ENCODE measurements at places on chromosomes 13 and 19.

DNA sequence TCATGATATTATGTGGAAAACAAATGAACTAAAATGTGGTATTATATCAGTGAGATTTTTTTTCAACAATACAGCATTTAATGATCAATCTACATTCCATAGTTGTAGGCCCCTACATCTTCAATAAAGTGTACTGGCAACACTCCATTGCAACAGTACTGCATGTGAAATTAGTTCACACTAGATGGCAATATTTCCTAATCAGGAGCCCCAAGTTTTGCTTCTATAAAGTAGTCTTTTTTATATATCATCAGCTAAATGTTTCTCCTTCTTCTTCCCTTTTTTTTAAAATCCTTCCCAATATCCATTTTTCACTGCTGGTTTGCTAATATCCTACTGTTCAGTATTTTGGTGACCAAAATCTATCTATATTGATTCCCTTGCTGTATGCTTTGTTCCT lies 528.3 kb upstream of the ATXN8OS start:
- no peak for DNase-seq

GRCh38 chr13:99347911-99348451 lies 40.8 kb upstream of the GPR183 start:
- no peak for DNase-seq

GRCh38 chr19:33878030-33878544 lies 81.4 kb downstream of the KCTD15 start:
- DNase-seq: no peak

DNA sequence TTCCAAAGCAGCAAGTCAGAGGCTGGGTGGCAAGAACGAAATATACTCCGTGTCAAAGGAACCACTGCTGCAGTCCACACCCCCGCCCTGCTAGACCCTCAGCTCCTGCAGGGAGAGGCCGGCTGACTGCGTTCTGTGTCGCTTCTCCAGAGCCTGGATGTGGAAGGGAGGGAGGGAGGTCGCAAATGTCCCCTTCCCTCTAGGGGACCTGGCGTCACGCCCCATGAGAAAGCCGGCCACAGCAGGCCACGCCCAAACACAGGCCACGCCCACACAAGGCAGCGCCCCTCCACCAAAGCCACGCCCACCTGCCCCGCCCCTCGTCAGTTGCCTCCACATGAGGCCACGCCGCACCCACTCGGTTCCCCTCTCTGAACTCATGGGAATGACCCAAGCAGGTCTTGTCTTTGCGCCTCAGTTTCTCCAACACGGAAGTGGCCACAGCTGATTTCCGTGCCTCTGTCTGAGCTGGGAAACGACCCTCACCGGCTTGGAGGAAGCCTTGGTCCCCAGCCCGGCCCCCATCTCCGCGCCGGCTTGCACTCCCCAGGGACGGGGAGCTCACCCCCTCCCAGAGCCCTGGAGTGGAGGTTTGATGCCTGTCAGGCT lies 38.4 kb upstream of the TCF3 start:
- no peak for DNase-seq

DNA sequence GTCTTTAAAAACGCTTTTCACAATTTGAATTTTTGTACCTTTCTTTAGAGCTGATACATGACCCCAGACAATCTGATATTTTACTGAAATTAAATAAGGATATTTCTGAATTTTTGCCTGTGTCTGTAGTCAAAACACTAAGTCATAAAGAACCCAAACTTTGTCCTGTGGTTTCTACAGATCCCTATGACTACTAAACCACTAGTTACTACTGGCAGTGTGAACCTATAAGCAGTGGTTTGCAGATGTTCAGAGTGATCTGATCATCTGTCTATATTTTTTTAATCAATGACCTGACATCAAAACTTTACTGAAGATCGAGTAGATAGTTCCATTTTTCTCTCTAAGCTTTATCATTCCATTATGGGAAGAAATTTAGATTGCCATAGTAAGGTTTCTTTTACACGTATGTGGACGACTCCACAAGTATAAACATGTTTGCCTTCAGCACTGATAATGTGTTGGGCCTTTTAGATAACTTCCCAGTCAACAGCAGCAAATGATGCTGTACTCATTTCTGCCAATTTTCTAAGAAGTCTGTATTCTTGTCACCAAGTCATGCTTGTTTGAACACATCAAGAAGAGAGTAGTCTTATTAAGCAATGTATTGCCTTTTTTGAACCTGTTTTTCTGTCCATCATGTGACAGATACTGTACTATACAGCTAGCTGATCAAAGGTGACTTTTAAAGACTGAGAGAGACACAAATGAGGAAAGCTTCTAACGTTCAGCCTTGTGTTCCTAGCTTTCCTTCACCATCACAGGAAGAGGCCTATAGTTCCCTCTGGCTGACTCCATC lies 21.8 kb downstream of the POLR1D start:
- DNase-seq: no peak

DNA sequence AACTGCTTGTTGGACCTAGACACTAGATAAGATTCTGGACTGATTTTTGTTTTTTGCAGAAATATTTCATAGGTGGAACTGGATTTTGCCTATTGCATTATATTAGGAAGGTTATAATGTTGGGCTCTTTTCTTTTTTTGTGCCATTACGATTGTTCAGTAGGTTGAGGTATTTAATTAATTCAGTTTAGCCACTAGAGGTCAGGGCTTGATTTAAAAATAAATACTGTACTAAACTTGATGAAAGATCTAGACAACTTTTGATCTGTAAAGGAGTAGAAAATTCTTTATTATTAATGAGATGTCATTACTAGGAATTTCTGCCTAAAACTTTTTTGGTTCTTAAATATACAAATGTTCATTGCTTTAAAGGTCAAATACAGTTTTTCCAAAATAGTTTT lies 15.2 kb upstream of the SUPT20H start:
- DNase-seq: no peak
